ENCODE measurements at places on chromosomes 1 and 21.

- DNase-seq = no peak
Observed at GRCh38 chr1:184292101-184292500, 94.7 kb upstream of the C1orf21 start.

DNA sequence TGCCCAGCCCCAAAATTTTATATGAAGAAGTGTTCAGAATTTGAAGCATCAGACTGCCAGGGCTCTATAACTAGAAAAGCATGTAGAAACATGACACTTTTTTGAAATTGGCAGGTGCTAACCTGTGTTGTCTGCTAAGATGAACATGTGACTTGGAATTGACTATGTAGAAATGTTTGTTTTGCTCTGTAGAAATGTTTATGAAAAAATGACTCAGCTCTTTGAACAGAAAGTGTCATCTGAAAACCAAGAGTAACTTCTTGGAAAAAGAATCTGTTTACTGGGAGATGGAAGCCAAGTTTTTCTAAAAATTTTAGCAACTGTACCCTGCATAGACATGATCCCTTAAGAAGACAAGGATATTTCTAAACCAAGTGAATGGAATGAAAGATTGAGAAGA, 59.2 kb downstream of the LHX9 start:
- no peak for DNase-seq

DNA sequence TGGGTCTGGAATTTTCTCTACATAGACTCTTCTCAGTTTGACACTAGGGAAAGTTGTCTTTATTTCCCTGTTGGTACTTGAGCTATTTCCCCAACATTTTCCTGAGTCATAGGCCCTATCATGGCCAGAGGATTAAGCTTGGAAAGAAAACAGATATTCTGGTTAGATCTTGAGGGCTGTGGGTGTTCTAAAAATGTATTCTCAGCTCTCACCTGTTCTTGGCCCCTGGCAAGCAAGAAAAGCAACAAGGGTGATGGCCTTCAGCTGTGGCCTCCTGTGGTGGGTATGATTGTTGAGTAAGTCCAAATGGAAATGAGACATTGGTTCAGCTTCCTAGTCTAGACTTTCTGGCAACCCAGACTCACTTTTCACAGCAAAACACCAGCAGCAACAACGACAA, 17.4 kb upstream of the LCE3A start:
- DNase-seq = no peak

DNA sequence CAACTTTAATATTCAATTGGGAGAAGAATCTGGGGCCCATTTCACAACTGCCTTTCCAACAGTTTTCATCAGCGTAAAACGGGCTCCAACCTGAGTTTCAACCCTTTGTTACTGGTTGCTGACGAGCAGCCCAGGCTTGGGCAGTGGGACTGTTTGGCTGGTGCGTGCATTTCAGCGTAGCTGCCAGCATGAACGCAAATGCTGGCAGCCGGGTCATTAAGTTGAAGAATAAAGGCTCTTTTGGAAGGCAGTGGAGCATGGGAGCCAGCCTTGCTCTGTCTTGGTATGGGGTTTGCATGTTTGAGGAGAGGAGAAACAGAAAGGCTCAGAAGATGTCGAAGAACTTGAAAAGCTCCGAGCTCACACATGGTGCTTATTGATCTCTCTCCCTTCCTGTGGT, 40.7 kb downstream of the WDR3 start:
- DNase-seq = no peak

- peak; percentile 86 for DNase-seq
Observed at GRCh38 chr1:88985032-88985431, 7.4 kb downstream of the KYAT3 start.

- DNase-seq = no peak
Observed at GRCh38 chr1:201737352-201738060, 91.5 kb upstream of the IPO9 start.

GRCh38 chr21:35119501-35120047, 70.5 kb upstream of the RUNX1 start:
- DNase-seq = no peak

DNA sequence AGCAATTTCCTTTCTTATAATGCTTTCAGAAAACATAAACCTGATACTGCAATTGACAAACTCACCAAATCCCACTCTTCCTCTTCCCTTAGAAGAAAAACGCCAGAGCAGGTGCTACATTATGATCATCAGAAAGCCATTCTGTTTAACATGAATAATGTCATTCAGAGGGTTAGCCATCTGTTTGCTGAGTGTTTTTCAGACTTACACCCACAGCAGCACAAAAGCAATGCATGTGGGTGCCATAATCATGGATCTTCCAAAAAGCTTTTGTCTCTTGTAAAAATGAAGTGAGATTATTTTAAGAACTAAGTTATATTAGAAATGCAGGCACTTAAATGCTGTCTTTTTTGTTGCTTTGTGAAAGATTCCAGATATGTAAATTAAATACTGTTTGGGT, 204.6 kb upstream of the TMPRSS15 start:
- peak; percentile 89 for DNase-seq

- no peak for DNase-seq
Observed at GRCh38 chr1:15836772-15837669, 10.5 kb upstream of the SPEN start.

DNA sequence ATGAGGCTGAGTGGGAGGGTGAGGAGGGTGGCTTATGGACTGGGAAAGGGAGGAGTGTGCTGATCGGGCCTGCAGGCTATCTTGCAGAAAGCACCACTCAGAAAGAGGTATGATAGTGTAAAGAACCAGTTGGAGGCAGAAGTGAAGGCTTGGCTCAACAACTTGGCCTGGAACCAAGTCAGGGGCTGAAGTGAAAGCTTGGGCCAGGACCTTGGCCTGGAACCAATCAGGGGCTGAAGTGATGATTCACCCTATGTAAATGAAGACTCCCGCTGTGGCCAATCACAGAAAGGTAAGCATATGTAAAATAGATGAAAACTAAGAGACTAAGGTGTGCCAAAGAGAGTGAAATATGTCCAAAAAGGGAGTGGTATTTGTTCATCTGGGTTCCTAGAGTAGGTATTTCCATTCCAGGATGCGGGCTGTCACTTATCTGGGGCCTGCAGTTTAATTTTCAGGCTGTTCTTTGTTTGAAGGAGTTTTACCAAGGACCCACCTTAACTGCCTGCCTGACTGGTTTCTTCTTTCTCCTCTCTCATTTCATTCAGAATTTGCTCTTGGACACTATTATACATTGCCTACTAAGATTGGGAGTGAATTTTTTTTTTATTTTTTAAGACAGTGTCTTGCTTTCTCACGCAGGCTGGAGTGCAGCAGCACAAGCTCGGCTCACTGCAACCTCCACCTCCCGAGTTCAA, 5.1 kb upstream of the RFX5 start:
- DNase-seq = no peak

- DNase-seq = peak; percentile 97
Observed at GRCh38 chr1:32464716-32465577, at the start of gene ZBTB8B. ZBTB8B (plus strand) TSS chr1:32465072; CDS start chr1:32470625, 5,553 bp downstream.

- peak; percentile 69 for DNase-seq
Observed at GRCh38 chr1:16009030-16009460, 5.0 kb downstream of the SRARP start.

GRCh38 chr21:45154511-45155508, 80.4 kb downstream of the ADARB1 start:
- DNase-seq = no peak

DNA sequence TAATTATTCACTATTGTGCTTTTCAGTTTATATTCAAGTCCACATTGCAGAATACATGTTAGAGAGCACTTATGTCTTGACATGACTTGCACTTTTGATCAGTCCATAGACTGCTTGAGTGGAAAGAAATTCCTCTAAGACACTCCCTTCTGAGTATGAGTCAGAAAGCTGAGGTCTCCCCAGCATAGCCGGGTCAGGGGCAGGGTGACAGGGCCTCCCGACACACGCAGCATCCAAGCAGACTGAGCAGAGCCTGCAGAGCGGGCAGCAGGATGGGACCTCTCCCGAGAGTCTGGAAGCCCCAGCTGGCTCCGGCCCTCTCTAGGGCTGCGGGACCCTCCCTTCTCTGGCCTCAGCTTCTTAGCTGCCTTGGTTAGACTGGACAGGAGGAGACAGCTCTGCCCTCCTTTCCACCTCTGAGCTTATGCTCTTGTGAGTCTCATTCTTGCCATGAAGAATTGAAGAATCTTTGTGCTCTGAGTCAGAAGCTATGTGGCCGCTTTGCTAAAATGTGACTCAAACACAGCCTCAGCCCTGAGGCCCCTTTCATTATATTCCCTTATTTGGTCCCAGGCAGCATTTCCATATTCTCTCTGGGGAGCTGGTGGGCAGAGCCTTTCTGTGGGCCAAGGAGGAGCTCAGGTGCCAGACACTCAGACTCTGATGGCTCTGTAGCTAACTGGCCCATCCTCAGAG, 11.2 kb upstream of the CAPN2 start:
- DNase-seq = no peak

- no peak for DNase-seq
Observed at GRCh38 chr1:61579802-61580201, 145.1 kb downstream of the TM2D1 start.

DNA sequence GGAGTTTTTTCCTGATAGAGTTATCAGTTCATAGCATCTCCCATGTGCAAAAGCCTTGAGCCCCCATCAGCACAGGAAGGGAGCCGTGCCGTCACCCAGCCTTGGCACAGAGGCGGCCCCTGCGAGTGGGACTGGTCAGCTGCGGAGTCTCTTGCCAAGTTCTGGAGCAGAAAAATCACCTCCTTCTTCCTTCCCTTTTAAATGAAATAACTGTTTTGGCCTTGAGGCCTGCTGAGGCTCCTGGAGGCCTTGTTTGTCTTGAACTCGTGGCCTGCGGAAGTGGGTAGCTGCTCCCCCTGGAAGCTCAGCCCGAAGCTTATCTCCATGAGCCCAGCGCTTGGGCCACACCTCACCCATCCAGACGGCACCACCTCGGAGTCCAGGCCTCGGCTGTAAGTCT, 145.7 kb upstream of the TMEM51 start:
- no peak for DNase-seq

GRCh38 chr1:159968901-159969300, 14.9 kb upstream of the SLAMF9 start:
- no peak for DNase-seq

DNA sequence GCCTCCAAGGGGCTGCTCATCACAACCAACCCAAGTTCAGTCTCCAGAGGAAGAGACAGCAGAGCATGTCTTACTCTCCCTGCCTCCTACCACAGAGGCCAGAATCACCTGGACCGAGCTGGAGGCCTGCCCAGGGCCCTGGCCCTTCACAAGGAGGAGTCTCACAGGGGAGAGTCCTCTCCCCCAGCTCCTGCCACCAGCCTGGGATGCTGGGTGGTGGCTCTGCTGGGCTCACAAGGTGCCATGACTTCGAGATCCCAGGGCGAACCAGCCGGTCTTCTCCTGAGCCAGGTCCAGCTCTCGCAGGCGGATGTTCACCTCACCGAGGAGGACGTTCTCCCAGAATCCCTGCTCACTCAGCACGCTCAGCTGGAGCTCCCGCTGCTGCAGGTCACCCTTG, 13.0 kb upstream of the PPP1R15B start:
- no peak for DNase-seq

GRCh38 chr1:162656266-162656665, 24.0 kb downstream of the DDR2 start:
- DNase-seq = no peak

DNA sequence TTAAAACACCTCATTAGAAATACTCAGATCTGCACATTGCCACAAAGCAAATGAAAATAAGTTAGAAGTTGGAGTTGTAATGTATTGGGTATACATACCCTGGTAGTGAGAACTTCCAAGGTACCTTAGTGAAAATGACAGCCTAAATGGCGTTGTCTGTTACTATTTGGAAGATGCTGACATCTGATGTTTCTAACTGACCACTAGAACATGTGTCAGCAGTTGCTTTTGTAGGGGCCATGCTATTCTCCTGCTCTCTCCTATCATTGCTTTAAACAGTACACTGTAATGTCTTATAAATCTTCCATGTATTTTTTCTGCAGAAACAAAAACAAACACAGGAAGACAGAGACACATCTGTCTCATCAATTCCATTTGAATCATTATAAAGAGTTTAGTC, 40.1 kb downstream of the LAMC1 start:
- DNase-seq = no peak

DNA sequence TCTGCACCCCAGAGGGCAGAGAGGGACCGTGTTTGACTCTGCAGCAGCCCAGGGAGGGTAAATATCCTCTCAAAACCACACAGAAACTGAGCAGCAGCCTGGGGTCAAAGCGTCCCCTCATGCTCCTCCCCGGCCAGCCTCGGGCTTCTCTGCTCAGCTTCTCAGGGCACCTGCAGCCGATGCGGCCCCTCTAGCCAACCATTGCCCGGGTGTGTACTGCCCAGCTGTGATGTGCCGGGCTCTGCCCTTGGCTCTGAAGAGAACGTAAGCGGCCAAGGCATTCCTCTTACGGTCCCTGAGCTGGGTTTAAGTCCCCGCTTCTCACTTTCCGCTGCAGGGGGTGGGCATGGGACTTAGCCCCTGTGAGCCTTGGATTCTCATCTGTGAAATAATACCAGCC, 5.5 kb downstream of the FAM131C start:
- no peak for DNase-seq

GRCh38 chr1:206649261-206649921, 14.1 kb downstream of the DYRK3 start:
- DNase-seq = no peak

- no peak for DNase-seq
Observed at GRCh38 chr1:176816232-176816631, 348.3 kb downstream of the ASTN1 start.

- no peak for DNase-seq
Observed at GRCh38 chr1:239550178-239550577, 163.8 kb downstream of the CHRM3 start.

DNA sequence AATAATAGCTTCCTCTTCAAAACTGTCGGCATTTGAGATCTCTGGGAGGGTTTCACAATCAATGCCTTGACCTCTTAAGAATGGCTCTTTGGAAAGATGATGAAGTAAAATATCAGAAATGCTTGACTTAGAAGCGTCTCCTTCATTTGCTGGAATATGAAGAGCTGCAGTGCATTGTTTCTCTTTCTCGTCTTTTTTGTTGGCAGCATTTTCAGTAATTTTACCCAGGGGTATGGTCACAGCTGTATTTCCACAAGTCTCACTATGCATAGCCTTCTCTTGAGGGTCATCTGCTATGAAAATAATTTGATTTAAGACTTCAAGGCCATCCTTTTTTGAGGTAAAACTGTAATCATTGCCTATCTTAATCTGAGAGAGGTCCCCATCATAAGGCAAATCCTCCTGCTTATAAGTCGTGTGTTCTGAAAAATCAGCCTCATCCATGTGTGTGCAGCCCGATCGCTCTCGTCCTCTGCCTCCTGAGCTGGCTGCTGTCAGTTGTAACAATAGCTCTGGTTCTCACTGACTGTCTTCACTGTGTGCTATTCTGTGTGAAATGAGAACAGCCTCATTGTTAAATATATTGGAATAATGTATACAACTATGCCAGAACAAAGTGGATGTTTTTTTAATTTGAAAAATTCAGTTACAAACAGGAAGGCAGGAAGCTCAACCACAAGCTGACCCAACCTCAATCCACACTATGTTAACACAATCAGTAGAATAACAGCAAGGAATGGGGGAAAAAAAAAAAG, 4.5 kb downstream of the AKNAD1 start:
- no peak for DNase-seq

- DNase-seq = no peak
Observed at GRCh38 chr21:36120304-36120888, 14.5 kb upstream of the CBR3 start.

GRCh38 chr21:43585924-43586413, 73.3 kb downstream of the HSF2BP start:
- DNase-seq = no peak

GRCh38 chr1:55420929-55421716, 206.0 kb upstream of the USP24 start:
- DNase-seq = no peak

- no peak for DNase-seq
Observed at GRCh38 chr1:79150576-79150975, 144.0 kb upstream of the ADGRL4 start.

- no peak for DNase-seq
Observed at GRCh38 chr1:240362046-240362445, 249.9 kb downstream of the GREM2 start.

GRCh38 chr21:44552681-44553080, 1.4 kb upstream of the KRTAP10-2 start:
- DNase-seq = no peak
